ENCODE measurements at places on chromosomes 3 and 15. TPM values are rescaled to one million over a fixed set of nuclear protein-coding genes. Genes with fewer than 3 reads are reported as not detected.

DNA sequence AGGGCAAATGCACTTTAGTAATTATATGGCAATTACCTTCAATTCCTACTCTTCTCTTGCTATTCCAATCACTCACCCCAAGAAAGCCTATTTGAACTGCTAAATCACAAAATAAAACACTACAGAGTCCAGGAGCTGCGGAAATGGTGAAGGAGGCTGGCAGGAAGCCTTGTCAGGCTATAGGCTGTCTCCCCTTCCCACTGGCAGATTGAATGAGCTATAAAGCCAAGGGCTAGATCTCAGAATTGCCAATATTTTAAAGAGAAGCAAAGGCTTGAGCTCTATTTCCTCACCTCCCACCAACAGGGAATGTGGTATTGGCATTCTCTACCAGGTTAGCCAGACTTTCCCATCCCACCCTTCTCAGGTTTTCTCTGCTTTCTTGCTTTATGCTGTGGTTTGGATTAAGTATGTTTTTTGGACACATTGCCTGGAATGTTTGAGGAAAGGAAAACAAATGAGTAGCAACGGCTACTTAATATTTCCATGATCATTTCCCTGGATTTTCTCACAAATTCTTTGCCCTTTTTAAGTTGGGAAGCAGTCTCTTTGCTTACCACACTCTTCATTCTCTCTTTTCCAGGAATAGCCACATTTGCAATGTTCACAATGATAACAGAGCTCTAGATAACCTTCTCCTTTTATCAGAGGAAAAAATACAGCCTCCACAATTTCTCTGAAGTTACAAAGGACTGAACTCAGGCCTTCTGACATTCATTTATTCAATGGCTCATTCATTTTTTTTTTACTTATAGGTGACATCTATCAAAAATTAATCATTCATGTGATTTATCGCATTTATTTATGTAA, 1125.4 kb downstream of the ROBO1 start:
- H3K36me3 ChIP-seq = peaks cover 14% of the 10 kb centered on the region
- DNase-seq = no peak
- peaks cover 7% of the 10 kb centered on the region for H3K4me1 ChIP-seq
- no peak overlapping the region for H3K27ac ChIP-seq

- H3K4me3 ChIP-seq = no peak overlapping the region
- no peaks in the 10 kb centered on the region for H3K4me1 ChIP-seq
- peak; percentile 4 for DNase-seq
- H3K27me3 ChIP-seq = no peaks in the 10 kb centered on the region
- no peaks in the 10 kb centered on the region for H3K36me3 ChIP-seq
These were observed 37.7 kb upstream of the GNB5 start for GRCh38 chr15:52228921-52229320.

DNA sequence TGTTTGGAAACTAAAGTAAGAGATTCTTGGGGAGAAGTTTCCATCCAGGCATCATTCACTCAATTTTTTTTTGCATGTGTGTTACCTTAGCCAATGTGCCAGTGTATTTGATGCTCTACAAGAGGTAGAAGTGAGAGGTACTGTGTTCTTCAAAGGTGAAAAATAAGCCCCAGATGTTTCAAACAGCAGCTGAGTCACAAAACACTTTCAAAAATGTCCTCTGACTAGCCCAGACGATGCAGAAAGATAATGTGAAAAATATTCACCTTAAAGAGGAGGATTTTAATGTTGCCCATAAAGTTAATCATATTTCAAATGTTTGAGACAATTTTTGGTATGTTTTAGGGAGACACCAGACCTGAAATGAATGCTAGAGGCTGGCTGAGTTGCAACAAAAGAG, 107.7 kb upstream of the RASGRP1 start:
- H3K36me3 ChIP-seq = no peaks in the 10 kb centered on the region
- peaks cover 20% of the 10 kb centered on the region for H3K4me1 ChIP-seq
- no peak overlapping the region for H3K27ac ChIP-seq
- DNase-seq = no peak
- H3K27me3 ChIP-seq = no peaks in the 10 kb centered on the region
- H3K4me3 ChIP-seq = no peak overlapping the region

Gene ZNF80
- total RNA-seq = not detected

Gene XPC
- total RNA-seq = 33.4 TPM

DNA sequence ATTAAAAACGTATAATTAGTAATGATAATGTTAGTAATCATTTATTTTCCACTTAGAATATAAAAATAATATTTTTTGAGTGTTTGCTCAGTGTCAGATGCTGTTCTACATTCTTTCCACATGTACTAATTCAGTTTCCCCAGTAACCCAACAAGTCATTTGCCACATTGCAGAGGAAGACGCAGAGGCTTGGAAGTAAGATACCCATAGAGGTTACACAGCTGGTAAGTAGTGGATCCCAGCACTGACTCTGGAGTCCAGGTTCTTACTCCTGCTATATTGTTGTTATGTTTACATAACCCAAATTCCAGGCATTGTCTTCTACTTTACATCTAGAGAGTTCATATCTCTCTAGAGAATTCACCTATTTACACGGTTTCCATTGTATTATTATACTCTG, 48.2 kb upstream of the MYO5C start:
- H3K27me3 ChIP-seq = no peaks in the 10 kb centered on the region
- H3K27ac ChIP-seq = no peak overlapping the region
- no peak overlapping the region for H3K4me3 ChIP-seq
- no peak for DNase-seq
- no peaks in the 10 kb centered on the region for H3K4me1 ChIP-seq

Gene BNC1
- not detected for total RNA-seq

- H3K36me3 ChIP-seq = no peaks in the 10 kb centered on the region
- no peak overlapping the region for H3K27ac ChIP-seq
- DNase-seq = no peak
- H3K4me3 ChIP-seq = no peak overlapping the region
- H3K27me3 ChIP-seq = no peaks in the 10 kb centered on the region
These were observed 98.2 kb downstream of the SRGAP3 start for GRCh38 chr3:9151240-9151639.

Gene HRG
- total RNA-seq = not detected

Gene FAM107A
- total RNA-seq = 0.11 TPM

Gene CCDC80
- total RNA-seq = 14.7 TPM

Gene DUT
- 55.4 TPM for total RNA-seq

- no peak for DNase-seq
- no peak overlapping the region for H3K4me3 ChIP-seq
- no peak overlapping the region for H3K27ac ChIP-seq
- no peaks in the 10 kb centered on the region for H3K27me3 ChIP-seq
- H3K36me3 ChIP-seq = no peaks in the 10 kb centered on the region
- H3K4me1 ChIP-seq = peaks cover 42% of the 10 kb centered on the region
These were observed 1001.1 kb upstream of the EPHA6 start for GRCh38 chr3:95813244-95813643.

Gene CISH
- 0.32 TPM for total RNA-seq

DNA sequence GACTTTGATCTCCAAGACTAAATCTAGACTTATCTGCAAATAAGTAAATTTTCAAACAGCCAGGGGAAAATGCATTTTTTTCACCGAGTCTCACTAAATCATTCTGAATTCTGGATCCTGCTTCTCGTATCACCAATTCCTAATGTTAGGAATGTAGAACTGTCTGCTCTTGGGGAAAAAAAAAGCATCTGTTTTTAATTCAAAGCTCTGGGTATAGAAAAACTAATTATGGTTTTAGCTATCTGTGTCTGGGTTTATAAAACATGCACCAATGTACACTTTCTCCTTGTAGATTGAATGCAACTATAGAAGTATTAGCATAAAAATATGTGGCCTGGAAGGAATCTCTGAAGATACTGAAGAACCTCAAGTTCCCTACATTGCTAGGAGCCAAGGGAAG, 4.8 kb upstream of the CDAN1 start:
- H3K4me3 ChIP-seq = no peak overlapping the region
- no peak overlapping the region for H3K27ac ChIP-seq
- H3K27me3 ChIP-seq = no peaks in the 10 kb centered on the region
- peaks cover 3% of the 10 kb centered on the region for H3K4me1 ChIP-seq
- no peak for DNase-seq

GRCh38 chr3:120088622-120089021, 5.6 kb downstream of the GSK3B start:
- no peak overlapping the region for H3K4me3 ChIP-seq
- H3K4me1 ChIP-seq = peaks cover 28% of the 10 kb centered on the region
- DNase-seq = no peak
- no peaks in the 10 kb centered on the region for H3K36me3 ChIP-seq

DNA sequence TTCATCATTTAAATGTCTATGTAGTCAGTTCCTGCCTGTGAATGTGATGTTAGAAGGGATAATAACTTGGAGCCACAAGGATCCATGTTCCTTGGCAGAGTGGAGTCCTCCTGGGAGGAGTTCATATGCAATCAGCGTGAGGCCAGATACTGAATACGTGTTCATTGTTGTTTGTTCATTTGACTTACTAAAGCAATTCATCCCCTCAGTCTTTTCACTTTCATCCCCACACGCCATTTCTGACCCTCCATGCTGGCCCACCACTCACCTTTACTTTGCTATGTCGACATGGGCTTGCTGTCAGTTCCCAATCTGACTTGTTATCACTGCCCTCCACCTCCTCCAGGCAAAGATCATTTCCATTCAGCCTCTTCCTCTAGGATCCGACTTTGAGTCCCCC, 91.8 kb downstream of the SSR3 start:
- H3K4me1 ChIP-seq = peaks cover 7% of the 10 kb centered on the region
- no peaks in the 10 kb centered on the region for H3K36me3 ChIP-seq
- no peak overlapping the region for H3K27ac ChIP-seq
- no peaks in the 10 kb centered on the region for H3K27me3 ChIP-seq
- no peak for DNase-seq

Gene TNFSF10
- total RNA-seq = not detected

GRCh38 chr3:131299836-131300235, 81.7 kb upstream of the NUDT16 start:
- no peak for DNase-seq
- no peaks in the 10 kb centered on the region for H3K27me3 ChIP-seq
- no peaks in the 10 kb centered on the region for H3K4me1 ChIP-seq
- H3K36me3 ChIP-seq = no peaks in the 10 kb centered on the region

Gene ARRDC4
- total RNA-seq = 19.9 TPM

Gene LRRC58
- 29.2 TPM for total RNA-seq

DNA sequence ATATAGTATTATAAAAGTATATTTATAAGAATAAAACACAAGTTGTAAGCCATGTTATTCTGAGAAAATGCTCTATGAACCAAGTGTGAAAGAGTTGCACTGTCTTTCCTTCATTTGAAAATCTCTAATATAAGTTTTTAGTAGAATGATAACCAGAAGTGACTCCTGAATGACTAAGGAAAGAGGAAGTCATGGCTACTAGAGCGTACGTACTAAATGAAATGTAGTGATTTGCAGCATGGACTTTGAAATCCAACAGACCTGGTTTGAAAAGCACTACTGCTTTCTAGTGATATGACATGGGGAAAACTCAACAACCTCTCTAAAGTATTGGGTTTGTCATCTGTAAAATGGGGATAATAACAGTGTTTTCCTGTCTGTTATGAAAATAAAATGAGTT, 10.3 kb upstream of the DNAJC13 start:
- H3K4me1 ChIP-seq = no peaks in the 10 kb centered on the region
- no peaks in the 10 kb centered on the region for H3K36me3 ChIP-seq
- no peak for DNase-seq

Gene ANKUB1
- total RNA-seq = not detected

- H3K27ac ChIP-seq = no peak overlapping the region
- no peaks in the 10 kb centered on the region for H3K27me3 ChIP-seq
- no peak for DNase-seq
- no peak overlapping the region for H3K4me3 ChIP-seq
- H3K36me3 ChIP-seq = no peaks in the 10 kb centered on the region
These were observed 122.3 kb downstream of the FAM174B start for GRCh38 chr15:92533298-92533697.

DNA sequence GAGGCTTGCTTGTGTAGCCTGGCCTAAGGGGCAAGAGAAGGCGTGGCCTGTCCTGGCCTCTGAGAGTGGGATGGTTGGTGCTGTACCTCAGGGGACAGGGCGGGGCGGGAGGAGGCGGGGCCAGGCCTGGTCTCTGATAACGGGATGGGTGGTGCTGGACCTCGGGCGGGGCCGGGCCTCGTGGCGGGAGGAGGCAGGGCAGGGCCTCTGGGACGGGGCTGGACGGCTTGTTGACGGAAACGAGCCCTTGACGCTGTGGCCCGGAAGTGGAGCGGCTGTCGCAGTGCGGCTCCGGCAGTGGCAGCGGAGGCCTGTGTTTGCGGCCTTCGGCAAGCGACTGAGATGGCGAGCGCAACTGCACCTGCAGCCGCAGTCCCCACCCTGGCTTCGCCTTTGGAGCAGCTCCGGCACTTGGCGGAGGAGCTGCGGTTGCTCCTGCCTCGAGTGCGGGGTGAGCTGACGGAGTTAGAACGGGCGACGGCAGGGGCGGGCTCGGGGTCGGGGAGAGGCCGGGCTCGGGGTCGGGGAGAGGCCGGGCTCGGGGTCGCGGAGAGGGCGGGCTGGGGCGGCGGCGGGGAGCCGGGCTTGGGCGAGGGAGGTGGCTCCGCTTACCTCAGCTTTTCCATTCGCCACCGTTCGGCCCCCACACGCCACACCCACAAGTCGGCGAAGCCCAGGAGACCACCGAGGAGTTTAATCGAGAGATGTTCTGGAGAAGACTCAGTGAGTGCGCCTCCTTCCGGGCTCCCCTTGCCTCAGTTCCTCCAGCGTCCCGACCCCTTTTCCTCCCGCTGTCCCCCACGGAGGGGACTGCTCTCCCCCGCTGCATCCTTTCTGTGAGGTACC, at the start of gene CCNDBP1:
Gene CCNDBP1 (plus strand): TSS at position 247 of the 846 bp plus-strand sequence. CDS start 96 bp downstream, at position 343.
- peak; percentile 97 for DNase-seq
- peak within 1 kb of the TSS; percentile 81 for H3K4me3 ChIP-seq
- peak within 1 kb of the TSS; percentile 77 for H3K27ac ChIP-seq

GRCh38 chr3:53483821-53484220, 10.6 kb upstream of the CACNA1D start:
- no peak for DNase-seq
- H3K4me3 ChIP-seq = no peak overlapping the region
- peaks cover 3% of the 10 kb centered on the region for H3K4me1 ChIP-seq
- H3K27ac ChIP-seq = no peak overlapping the region

- no peaks in the 10 kb centered on the region for H3K36me3 ChIP-seq
- no peak overlapping the region for H3K27ac ChIP-seq
- H3K27me3 ChIP-seq = no peaks in the 10 kb centered on the region
These were observed 80.1 kb upstream of the TSC22D2 start for GRCh38 chr3:150327678-150328653.

DNA sequence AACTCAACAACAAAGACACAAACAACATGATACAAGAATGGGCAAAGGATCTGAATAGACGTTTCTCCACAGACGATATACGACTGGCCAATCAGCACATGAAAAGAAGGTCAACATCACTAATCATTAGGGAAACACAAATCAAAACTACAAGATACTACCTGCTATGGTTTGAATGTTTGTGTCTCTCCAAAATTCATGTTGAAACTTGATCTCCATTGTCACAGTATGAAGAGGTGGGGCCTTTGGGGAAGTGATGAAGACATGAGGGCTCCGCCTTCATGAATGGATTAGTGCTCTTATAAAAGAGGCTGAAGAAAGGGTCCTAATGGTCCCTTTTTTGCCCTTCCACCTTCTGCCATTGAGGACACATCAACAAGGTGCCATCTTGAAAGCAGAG, 32.3 kb downstream of the ACAP2 start:
- no peaks in the 10 kb centered on the region for H3K27me3 ChIP-seq
- H3K36me3 ChIP-seq = no peaks in the 10 kb centered on the region
- H3K4me1 ChIP-seq = no peaks in the 10 kb centered on the region
- no peak for DNase-seq
- H3K4me3 ChIP-seq = no peak overlapping the region

Gene RPUSD2
- total RNA-seq = 5.0 TPM

Gene TTLL13
- total RNA-seq = not detected

Gene LRRIQ4
- total RNA-seq = not detected
